ENCODE measurements at places on chromosomes 6 and 20.

- DNase-seq: no peak
These were observed 288.0 kb downstream of the PHACTR1 start for GRCh38 chr6:13004601-13005000.

DNA sequence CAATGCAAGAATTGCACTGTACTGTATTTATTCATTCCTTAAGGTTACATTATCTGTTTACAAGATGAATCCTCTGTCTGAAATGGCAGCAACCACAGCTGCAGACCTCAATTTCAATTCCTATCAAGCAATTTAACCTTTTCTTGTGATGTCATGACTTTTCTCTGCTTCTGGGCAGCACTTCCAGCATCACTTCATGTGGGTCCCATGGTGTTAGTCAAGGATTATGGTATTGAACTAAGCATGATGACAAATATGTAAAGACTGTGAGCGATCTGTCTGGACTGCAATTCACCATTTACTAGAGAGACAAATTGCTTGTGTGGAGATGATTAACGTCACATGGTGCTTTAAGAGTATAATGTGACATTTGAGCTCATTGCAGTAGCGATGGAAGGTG, 90.5 kb upstream of the CCN2 start:
- no peak for DNase-seq

GRCh38 chr6:54525731-54526130, 217.5 kb downstream of the TINAG start:
- DNase-seq: no peak

DNA sequence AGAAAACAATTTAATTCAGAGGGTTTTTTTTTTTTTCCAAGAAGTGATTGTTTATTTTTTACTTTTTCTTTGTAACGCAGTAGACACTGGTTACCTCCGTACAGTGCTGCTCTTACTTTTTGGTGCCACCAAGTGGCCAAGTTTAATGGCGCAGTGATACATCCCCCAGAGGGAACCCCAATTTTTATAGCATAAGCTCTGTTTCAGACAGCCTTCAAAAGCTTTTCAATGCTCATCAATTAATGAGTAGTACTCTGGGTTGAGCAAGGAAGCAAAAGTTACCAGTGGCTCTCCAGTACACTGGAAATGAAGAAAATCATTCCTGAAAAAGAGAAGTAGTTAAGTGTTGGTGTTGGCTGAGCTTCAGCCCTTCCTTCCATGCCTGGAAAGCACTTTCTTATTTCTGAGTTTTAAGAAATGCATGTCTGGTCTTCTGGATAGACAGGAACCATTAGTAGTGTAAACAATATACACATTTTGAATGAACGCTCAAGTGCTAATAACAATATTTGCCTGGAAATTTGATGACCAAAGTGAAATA, 129.1 kb upstream of the SMLR1 start:
- DNase-seq: peak; percentile 1

DNA sequence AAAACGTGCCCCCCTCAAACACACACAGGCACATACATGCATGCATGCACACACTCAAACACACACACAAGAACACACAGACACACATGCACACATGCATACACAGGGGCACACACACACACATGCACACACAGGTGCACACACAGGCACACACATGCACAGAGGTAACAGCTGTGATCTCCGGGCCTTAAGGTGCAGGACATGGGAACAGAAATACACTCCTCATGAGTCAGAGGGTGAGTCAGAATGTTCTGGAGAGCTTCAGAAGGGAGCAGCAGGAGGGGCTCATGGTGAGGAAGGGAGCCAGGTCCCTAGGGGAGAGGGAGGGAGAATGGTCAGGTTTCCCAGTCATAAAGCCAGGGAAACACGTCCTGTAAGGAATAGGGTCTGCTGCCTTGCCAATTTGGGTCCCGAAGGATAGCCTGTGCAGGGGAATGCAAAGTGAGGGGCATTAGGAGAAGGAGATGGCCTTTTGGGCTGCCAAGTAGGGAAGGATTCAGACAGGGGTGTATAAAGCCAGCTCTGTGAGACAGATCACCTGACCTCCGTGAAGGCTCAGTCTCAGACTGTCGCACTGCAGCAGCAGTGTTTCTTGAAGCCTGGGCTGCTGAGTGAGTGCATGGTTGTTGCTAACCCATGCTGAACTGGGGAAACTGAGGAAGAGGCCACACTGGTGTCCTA, 123.9 kb downstream of the MAFB start:
- DNase-seq: no peak

- no peak for DNase-seq
These were observed 71.6 kb upstream of the GATA5 start for GRCh38 chr20:62547364-62547763.

DNA sequence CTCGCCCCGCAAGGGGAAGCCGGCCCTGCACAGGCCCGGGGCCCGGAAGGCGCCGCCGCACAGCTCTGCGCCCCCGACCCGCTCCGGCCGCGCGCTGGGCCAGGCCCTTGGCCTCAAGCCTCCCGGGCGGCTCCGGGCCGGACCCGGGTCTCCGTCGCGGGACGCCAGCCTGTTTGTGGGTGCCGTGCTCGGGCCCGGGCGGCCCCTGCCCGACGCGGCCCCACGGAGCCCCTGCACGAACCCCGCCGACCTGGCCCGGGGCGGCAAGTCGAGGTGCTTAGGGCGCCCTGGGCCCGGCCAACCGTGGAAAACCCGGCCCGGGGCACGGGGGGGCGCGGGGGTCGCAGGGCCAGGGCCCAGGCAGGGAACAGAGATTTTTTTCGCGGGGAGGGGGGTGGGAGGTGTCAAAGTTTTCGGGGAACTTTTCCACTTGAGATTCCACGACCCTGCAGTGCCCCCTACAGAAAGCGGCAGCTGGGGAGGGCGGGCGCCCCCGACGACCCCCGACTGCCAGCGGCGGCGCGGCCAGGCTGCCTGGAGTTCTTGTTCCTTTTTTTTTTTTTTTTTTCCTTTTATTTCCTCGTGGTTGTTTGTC, 805 bp upstream of the STX16 start:
- DNase-seq: no peak

DNA sequence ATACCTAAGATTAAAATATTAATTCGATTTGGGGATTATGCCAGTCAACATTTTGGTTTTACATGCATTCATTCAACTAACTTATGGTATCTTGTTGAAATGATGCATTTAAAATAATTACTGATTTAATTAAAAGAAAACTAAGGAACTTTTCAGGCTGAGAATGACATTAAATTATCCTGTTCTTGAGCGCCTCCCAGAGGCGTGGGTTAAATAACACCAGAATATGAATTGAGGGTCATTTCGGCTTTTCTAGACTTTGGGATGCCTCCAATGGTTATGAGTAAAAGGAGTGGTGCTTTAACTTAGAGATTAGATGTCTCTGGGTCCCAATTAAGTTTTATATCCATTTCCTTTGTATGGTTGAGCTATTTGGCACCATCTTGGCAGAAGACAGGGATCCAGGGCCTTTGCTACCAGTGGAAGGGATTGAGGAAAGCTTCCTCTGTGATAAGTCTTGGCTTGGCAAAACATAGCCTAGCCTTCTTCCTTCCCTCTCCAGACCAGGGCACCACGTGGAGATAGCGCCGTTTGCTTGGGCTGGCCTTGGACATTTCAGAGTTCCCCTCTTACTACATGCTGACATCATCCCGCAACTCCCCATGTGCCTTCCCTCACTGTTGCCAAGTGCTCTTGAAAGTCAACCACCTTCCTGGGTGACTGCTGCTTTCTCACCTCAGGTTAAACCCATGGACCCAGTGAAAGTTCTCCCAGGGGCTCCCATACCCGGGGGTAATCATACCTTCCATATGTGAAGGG, 28.7 kb downstream of the GNAS start:
- DNase-seq: no peak

GRCh38 chr6:15508441-15508871, 154.4 kb downstream of the DTNBP1 start:
- DNase-seq: no peak

DNA sequence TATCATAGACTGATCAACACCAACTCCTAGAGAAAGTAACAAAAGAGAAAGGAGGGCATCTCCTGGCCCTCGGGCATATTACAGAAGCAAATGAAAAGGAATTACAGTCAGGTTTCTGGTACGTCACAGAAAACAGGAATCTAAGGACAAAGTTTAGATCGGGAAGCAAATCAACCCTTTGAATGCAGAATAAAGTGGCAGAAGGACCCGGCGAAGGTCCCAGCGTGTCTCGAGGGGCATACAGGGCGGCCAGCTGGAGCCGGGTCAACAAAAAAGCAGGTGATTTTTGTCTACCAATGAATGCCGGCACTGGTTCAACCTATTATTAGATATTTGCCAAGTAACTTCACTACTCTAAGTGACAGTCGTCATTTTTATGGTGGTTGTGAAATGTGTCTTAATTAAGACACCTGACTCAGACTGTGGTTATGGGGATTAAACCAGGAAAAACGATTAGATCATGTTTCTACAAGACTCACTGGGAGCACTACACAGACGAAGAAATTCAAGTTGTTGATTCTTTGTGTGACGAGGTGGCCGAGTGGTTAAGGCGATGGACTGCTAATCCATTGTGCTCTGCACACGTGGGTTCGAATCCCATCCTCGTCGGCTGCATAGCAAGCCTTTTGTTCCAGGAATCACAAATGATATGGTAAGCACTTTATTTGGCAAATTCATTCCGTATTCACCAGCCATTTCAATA, 12.4 kb upstream of the ZSCAN9 start:
- DNase-seq: peak; percentile 75

DNA sequence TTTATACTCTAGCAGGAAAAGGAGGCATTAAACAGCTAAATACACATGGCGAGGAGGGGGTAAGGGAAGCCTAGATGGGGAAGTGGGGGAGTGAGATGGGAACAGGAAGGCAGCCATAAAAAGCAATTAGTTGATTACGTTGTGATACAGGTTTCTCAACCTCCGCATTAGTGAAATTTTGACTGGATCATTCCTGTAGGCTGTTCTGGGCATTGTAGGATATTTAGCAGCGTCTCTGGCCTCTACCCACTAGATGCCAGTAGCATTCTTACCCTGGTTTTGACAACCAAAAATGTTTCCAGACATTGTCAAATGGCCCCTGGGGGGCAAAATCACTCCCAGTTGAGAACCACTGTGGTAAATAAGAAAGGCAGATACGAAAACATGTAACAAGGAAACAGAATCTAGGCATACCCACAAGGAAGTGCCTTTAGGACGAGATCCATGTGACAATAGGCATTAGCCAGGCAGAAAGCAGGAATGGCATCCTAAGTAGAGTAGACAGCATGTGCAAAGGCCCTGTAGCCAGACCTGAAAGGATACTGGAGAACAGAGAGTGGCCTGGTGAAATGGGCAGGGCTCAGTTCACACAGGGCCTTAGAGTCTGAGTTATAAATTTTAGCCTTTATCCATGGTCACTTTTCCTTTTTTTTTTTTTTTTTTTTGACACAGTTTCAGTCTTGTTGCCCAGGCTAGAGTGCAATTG, 25.8 kb upstream of the PTPN1 start:
- no peak for DNase-seq

GRCh38 chr6:113529196-113529595, 327.9 kb upstream of the MARCKS start:
- DNase-seq: no peak

DNA sequence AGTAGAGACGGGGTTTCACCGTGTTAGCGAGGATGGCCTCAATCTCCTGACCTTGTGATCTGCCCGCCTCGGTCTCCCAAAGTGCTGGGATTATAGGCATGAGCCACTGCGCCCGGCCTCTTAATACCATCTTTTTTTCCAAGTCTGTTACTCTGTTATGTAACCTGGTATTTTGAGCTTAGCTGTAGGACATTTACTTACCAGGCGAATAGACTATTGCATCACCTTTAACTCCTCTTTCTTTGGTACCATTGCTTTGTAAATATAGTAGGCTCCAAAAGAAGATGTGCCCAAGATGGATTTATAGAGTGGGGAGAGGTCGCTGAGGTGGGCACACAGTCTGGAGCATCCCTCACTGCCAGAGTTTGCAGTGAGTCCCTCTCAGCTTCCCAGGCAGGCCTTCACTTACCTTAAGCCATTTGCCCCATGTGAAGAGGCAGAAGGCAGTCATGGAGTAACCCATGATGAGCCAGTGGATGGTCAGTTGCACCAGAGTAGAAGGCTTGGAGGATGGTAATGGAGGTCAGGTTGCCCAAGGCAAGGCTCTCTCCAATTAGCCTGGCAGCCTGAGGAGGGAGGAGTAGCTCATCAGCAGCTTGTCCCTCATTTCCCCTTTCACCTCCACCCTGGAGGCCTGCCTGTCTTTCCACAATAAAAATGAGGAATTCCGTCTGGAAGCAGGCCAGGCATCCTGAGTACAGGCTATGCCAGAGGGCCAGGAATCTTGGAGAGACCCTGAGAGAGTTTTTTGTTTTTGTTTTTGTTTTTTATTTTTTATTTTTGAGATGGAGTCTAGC, 9.7 kb downstream of the TIAM2 start:
- DNase-seq: no peak

DNA sequence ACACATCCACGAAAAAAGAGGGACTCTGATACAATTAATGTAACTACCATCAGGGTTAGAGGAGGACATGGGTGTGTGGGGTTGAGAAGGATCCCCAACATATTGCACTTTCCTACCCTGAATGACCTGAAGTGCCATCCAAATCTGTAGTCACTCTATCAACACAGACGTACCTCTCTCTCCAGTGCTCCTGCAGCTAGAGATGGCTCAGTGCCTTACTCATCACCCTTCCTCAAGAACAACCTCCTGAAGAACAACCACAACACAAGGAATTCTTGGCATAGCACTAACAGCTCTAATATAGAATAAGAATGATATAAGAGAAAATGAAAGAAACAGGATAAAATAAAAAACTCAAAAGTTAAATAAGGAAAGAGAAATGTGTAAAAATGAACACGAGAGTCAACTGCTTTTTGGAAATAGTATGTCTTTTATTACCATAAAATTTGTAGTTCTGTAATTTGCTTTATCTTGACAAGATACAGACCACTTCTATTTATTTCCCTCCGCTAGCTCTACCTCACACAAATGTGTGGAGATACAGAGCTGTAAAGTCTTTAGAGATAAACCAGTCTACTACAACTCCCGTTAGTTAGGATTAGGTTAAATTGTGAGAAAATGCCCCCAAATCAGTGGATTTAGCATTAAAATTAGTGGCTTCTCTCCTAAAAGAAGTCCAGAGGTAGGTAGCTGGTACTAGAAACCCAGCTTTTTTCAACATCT, 63.9 kb downstream of the REV3L start:
- DNase-seq: no peak

DNA sequence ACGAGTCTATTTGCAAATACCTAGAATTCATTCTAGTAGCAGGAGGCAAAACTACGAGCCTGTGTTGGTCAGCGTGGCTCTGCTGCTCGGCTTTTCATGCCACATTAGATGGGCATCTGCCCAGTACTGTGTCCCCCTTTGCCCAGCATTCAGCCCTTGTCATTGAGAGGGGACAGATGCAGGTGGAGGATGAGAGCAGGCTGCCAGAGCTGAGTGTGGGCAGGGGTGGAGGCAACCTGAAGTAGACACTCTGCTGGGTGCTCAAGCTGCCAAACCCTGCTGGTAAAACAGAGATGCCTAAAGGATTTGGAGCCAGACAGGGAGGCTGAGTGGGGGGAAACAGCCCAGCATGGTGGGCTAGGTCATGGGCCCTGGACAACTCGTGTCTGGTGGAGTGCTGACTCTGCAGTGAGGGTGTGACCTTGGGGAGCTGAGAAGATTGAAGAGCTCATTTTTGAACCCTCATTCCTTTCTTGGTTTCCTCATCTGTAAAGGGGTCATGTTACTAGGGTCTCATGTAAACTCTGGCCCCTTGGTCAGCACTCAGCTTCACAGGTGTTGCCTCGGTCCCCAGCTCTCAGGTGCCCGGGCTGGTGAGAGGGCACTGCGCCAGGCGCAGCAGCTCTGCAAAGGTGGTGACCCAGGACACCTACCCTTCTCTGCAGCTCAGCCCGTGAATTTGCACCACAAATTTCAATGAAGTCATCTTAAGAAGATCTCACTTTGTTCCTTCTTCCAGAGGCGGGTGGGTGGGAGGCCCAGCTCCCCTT, 64.2 kb upstream of the BHLHE23 start:
- no peak for DNase-seq

- DNase-seq: no peak
These were observed 9.2 kb upstream of the LY86 start for GRCh38 chr6:6579281-6579680.
